CD4-positive, alpha-beta T cell treated with Interleukin-21 for 1 hour (primary cell): ENCODE measurements at places on chromosomes 5 and 9.
A peak's percentile ranks its signal among the peaks of the same experiment; 100 is the strongest.

DNA sequence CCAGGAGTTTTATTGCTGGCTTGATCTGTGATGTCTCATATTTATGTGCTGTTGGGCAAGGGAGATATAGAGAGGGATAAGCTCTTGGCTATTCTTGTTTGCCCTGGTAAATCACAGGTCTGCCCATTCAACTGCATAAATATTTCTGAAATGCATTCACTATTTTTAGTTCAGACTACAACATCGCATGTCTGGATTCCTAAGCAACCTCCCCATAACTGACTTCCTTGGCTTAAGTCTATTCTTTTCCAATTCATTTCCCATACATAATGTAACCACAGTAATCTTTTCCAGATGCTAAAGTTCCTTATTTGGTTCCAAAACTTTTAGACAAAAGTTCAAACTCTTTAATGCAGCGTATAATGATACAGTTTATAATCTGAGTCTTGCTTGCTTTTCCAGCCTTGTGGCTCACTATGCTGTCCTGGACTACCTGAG, 321.4 kb upstream of the ACTBL2 start:
- no peak for DNase-seq

DNA sequence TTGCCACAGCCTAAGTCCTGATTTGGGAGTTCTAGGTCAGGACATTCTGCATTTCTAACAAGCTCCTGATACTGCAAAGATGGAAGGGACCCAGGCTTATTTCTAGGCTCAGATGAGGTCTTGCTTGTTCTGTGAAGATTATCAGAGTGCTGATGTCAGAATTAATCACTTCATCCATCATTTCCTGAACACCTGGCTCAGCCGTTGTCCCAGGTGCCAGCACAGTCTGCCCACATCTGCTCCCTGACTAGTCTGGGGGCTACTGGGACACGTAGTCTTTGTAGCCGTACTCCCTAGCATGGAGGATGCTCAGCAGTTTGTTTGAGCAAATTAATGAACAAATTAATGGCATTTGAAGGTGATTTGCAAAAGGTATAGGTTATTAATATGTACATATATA, 17.9 kb upstream of the SPINK4 start:
- no peak for DNase-seq

DNA sequence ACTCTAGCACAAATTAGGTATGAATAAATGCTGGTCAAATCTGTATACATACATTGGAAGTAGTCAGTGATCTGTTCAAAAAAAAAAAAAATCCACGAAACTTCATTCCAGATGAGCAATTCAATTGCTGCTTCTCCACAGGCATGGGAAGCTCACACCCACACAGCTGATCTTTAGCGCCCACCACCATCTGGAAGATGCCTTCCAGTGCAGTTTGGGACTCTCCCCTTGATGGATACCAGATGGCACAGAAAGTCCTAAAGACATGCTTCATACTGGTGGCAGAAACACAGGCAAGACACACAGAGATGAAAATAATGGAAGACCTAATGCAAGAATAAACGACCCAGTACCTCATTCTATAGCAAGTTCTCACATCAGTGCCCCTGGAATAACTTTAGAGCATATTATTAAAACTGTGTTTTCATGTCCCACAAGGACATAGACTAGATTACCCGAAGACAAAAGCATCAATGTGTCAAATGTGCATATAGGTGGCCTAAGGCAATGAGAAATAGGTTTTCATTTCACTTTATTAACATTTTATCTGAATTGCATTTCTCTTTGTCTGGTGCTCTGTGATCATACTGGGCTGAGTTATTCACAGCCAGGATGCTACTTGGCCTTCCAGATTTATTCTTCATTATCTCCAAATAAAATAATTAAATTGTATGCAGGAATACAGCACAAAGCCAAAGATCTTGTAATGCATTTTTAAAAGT, 135.4 kb upstream of the TAS2R1 start:
- no peak for DNase-seq

- peak; percentile 57 for DNase-seq
Observed at GRCh38 chr5:80191991-80192398, 63.9 kb downstream of the SERINC5 start.

- no peak for DNase-seq
Observed at GRCh38 chr9:3235497-3235896, 290.3 kb downstream of the RFX3 start.

GRCh38 chr5:148966348-148966747, 96.5 kb downstream of the SH3TC2 start:
- no peak for DNase-seq

DNA sequence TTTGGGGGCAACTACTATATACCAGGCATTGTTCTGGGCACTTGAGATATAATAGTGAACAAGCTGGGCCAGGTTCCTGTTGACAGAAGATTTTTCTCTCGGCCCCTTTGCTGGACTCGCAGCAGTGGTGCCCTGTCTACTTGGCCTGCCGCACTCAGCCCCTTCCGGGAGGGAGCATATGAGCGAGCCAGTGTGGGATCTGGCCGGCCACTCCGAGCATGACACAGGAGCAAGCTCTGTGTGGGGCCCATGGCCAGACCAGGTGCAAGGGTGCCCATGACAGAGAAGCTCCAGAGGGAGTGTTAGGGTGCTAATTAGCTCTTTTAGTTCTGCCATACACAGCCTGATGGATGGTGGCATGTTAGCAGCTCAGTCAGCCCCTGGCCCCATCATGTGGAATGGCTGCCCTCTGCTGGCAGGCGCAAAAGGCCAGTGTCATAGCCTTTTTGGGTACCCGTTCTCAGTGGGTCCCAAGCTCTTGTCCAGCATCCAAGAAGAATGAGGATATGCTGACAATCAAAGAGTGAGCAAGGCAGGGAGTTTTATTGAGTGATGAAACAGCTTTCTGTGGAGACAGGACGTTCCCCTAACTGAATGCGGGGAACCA, 9.3 kb upstream of the KIF4B start:
- DNase-seq = peak; percentile 13

GRCh38 chr9:131417264-131418142, 23.6 kb downstream of the PRRC2B start:
- DNase-seq = no peak

DNA sequence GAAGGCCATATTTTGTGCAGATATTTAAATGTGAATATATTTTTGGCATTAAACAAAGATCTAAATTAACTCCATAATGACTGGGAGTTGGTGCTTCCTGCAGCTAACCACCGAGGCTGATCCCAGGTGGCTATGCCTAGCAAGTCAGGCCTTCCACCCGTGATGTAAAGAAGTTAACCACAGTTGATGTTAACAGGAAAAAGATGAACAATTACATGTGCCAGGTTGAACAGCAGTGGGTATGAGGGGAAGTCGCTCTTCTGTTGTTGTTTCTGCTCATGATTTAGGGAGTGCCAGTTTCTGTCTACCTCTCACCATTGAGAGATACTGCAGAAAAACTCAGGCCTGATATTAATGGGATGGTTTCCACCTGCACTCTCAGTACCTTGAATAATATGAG, 334.3 kb downstream of the EBF1 start:
- no peak for DNase-seq

DNA sequence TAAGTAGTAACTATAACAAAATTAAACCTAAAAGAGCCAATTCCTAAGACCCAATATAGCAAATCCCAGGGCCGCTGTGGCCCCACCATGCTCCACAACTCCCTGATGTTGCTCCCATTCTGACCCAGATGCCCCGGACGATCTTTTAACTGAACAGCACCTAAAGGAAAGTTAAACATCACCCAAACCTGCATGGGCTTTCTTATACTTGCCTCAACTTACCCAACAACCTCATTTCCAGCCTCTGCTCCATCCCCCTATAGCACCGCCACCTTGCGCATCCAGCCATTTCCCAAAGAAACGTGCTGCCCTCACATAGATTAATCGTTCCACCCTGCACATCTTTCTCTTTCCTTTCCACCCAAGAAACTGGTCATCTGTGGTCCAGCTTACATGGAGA, 54.6 kb downstream of the ZNF354C start:
- DNase-seq = no peak

DNA sequence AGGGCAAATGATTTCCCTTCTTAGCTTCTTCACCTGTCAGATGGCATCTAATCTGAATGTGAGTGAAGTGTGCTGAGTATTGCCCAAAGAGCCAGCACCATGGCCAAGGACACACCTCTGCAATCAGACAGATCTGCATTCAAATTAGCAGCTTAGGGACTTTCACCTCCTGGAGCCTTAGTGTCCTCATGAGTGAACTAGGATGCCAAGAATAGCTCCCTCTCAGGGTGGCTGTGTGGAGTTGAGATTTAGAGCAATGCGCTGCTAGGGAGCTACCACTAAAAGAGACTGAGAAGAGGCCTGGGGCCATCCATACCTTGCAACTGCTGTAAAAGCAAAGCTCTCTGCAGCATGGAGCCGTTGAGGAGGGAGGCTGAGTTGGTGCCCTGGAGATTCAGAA, 1.4 kb downstream of the CIZ1 start:
- no peak for DNase-seq

GRCh38 chr9:135036861-135037465, 50.5 kb upstream of the OLFM1 start:
- DNase-seq = no peak

DNA sequence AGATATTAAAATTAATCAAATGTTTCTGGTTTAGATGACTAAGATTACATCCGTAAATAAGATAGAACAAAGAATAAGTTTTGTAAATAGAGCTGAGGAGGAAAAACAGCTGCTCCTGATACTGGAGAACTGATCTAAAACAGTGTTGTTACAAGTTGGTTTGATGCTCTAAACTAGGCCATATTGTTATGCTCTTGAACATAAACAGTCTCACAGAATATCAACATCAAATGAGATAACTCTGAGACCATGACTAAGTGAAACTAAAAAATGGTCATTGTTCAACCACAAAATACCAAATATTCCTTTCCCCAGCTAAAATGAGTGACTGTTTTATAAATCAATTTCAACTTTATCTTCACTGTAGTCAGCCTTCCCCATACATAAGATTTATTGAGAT, 16.5 kb upstream of the SRFBP1 start:
- DNase-seq = no peak

GRCh38 chr9:104905153-104905901, 22.6 kb downstream of the ABCA1 start:
- no peak for DNase-seq

DNA sequence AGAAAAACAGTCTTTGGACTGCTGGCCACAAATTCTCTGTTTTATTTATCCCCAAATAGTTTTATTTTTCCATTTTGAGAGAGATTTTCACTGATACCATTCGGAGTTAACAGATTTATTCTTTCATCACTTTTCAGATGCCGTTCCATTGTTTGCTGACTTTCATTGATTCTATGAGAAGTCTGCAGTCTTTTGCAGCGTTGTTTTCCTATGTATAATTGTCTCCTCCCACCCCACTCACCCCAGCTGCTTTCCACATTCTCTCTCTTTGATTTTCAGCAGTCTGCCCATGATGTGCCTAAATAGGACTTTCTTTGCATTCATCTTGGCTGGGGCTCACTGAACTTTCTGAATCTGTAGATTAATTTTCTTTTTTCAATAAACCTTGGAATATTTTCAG, 107.6 kb downstream of the C9orf50 start:
- DNase-seq = no peak

DNA sequence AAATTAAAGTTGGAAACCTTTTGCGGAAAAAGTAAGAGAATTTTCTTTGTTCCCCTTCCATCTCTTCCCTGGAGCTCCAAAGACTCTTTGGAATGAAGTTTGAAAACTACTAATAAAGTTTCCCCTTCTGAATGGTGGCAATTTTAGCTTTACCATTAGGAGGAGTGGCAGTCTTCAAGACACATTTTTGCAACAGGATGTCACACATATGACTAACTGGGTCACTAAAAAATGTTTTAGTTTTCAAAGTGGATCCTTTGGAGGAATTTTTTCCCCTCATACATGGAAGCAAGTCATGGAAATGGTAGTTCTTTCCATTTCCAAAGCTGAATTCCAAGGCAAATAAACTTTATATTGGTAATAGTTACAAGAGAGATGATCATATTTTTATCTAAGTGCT, 15.6 kb downstream of the FBXO4 start:
- no peak for DNase-seq

DNA sequence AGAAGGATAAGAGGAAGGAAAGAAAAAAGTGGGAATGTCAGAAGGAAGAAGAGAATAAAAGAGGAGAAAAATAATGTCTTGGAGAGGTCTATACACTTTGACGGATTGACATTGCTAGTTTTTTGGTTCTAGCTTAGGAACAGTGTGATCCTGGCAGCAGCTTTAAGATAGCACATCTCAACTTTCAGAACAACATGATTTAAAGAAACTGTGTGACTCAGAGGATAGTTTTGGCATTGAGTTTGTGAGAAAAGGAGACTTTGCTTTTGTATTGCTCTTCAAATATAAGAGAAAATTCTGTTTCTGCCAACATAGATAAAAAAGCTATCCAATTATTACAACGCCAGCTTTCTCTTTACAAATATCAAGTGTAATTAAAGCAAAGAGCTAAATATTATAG, 260.7 kb upstream of the ARRDC3 start:
- DNase-seq = no peak
